CD4-positive, alpha-beta T cell treated with Interleukin-1 beta for 1 hour (primary cell): ENCODE measurements at places on chromosomes 5 and 9.

DNA sequence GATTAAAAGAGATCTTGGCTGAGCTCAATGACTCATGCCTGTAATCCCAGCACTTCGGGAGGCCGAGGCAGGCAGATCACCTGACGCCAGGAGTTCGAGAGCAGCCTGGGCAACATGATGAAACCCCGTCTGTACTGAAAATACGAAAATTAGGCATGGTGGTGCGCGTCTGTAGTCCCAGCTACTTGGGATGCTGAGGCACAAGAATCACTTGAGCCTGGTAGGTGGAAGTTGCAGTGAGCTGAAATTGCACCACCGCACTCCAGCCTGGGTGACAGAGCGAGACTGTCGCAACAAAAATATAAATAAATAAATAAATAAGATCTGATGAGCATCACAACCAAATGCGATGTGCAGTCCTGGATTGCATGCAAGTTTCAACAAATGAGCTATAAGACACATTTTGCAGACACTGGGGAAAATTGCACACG lies 8.7 kb upstream of the ENG start:
- DNase-seq: no peak

- DNase-seq: no peak
Observed at GRCh38 chr9:16726029-16726428, 144.4 kb downstream of the BNC2 start.

DNA sequence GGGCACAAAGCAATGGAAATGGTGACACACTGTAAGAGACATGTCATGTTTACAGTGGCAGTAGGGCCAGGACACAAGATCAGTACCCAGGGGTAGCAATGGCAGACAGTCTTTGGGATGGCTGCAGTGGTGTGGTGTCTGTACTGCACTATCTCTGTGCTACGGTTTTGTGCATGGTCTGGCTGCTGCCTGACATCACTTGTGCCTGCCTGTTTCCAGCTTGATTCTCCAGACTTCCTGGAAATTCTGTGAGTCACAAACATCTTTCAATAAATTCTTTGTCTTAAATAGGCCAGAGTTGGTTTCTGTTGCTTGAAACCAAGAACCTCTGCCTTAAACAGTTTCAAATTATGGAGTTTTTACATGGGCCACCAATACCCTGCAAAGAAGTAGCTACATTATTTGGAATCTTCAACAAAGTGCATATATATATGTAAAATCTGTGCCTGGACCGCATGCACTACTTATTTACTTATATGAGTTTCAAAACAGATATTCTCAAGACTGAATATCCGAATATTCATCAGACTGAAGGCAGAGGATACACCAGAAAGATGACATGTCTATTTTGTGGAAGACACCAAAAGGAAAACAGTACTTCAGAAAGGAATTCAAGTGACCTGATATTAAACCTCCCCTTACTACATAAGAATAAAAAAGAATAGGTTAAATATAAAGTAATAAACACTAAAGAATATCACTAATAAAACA lies 188.1 kb downstream of the RFX3 start:
- no peak for DNase-seq

GRCh38 chr9:98833090-98833956 lies 25.9 kb downstream of the GALNT12 start:
- DNase-seq: no peak

DNA sequence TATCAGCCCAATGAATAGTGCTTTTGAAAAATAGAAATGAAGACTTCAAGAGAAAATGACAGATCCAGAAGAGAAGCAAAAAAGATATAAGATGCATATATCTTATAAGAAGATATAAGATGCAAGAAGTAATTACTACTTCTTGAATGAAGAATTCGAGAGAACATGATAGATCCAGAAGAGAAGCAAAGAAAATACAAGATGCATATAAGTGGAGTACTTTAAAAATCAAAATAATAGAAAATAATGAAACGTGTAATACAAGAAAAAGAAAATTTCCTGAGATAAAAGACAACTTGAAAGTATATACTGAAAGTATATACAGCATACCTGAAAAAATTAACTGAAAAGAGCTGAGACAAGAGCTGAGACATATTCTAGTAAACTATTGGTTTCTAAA lies 76.7 kb downstream of the DROSHA start:
- DNase-seq: no peak

DNA sequence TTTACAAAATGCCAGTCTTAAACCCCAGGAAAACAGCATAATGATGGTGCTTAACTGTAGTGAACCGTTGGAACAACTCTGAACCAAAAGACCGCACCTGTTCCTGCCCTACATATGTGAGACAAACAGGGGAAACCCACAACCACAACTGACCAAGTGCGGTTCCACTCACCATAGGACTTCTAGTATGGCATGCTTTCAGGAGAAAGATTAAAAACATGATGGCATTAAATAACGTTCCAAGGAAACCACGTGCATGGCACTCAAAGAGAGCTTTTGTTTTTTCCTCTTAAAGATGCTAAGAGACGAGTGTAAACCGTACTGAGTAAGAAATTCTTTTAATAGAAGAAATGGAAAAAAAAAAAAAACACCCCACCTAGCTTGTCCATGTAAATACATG lies 119.8 kb downstream of the SSBP2 start:
- peak; percentile 14 for DNase-seq

DNA sequence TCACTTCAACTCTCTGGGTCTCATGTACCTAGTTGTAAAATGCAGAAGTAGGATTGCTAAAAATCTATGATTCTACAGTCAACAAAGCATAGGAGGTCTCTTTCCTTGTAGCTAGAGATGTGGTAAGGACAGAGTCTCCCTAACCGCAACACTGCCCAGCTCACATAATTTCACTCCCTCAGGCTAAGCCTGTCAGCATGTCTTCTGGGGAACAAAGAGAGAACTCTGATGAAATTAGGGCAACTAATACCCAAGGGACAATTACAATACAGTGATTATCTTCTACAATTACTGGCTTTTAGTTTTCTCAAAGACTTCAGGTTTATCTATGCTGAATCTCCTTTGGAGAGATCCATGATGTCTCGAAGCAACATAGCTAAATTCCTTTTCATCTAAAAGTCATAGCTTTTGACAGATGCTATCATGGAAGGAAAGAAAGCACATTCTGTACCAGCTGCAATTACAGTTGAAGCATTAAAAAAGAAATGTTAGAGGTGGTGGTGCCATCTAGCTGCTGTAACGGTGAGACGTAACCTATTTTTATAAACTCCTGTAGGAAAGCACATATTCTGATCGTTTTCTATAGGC lies 141.1 kb upstream of the TARS1 start:
- DNase-seq: no peak

DNA sequence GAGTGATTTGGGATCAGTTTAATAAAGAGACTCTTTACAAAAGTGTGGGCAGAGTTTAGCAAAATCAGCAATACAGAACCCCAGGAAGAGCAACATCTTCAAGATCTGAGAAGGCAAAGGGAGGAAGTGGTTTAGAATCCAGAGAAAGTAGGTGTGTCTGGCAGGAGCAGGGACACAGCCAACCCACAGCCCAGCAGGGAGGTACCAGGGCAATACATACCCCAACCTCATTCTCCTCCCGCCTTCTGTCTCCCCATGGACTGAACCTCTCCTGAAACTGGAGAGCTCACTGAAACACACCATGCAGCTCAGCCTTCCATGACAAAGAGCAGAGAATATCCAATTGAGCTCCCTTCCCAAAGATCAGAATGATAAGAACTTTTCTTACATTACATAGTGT lies 283.4 kb downstream of the PRELID2 start:
- no peak for DNase-seq

DNA sequence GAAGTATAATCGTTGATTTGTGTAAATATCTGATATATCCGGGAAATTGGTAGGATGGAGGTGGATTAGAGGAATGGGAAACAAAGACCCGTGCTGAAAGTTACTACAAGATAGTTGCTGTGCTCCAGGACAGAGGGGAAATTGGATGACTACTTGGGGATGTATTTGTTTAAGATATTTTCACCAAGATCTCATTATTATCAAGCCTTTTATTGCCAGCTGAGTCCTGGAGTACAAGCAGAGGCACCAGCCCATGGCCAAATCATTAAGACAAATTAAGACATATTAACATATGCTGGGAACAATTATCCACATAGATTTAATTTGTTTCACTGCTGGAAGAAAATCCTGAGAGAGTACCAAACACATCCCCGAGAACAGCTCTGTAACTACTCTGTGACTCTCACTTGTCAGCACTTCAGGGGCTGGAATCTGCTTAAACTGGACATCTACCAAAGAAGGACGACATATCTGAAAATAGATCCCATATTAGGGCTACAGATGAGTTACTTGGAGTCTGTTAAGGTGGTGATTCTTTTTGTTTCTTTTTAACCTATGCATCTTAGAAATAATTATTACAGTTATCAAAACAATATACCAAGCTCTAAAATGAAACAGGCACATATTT lies 68.2 kb downstream of the SLC1A1 start:
- no peak for DNase-seq

DNA sequence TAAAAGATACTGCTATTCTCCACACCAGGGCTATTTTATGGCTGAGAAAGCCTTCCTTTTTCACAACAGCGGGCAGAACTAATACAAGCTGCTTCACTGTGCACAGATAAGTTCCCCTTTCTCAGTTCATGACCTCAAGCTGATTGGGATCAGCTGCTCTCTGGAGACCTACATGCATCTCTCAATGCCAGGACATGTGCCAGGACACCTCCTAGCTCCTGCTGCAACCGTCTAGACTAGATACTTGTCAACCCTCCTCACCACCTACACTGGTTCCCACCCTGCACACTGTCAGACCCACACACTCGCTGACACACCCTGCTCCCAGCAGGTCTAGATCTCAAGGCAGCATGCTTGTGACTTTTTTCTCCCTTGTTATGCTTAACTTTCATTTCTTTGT lies 39.8 kb downstream of the STARD4 start:
- DNase-seq: no peak

GRCh38 chr5:96577909-96578308 lies 84.3 kb upstream of the CAST start:
- no peak for DNase-seq

DNA sequence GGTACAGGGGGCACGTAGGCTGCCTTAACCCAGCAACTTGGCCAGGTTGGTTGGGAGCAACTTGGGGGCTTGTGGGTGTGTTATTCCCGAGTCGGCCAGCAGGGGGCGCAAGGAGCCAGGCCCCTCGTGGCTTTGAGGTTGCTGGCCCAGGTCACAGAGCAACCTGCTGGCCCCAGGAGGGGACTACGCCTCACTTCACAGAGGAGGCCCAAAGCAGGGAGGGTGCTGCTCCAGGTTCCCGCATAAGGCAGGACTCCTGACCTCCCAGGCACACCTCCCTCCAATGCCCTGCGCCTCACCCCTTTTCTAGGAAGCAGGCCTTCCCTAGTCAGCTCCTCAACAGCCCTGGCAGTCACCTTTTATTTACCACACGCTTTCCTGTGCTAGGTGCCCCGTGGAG lies 18.1 kb downstream of the KYAT1 start:
- peak; percentile 82 for DNase-seq
